ENCODE measurements at places on chromosomes 4 and X.

DNA sequence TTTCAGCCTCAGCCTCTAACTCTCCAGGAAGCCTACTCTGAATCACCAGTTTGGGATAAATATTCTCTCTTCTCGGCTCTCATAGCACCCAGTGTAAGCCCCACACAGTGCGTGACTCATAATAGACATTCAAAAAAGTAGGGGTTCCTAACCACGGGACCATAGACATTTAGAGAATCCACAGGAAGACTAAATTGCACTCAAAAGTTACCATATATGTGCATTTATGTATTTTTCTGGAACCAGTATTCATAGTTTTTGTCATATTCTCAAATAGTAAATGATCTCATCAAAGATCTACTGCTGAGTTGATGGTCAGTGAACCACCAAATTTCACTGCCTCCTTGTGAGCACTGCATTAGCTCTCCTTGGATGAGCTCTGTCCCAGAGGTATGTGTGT lies 625.7 kb downstream of the SMARCA1 start:
- no peak for DNase-seq

DNA sequence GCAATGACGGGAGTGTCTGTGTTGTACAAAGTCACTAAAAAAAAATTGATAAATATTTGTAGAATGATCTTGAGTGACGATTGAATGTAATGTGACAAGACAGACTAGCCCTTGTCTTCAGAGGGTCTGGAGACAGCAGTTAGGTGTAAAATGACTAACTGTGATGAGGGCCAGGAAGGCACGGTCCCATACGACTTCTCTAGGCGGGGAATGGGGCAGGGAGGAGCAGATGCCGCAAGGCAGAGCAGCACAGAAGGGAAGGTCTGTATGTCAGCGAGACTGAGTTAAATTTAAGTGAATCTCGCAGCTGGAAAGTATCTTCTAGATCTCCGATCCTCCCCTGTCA lies 405 bp downstream of the CENPE start:
- no peak for DNase-seq

DNA sequence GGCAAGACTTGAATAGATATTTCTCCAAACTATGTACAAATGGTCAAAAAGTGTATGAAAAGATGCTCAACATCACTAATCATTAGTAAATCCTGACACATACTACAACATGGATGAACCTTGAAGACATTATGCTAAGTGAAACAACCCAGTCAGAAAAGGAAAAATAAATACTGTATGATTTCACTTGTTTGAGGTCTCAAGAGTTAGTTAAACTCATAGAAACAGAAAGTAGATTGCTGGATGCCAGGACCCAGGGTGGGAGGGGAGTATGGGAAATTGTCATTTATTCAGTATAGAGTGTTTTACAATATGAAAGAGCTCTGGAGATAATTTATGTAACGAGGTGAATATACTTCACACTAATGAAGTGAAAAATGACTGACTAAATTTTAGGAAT lies 32.4 kb downstream of the PRMT9 start:
- no peak for DNase-seq

DNA sequence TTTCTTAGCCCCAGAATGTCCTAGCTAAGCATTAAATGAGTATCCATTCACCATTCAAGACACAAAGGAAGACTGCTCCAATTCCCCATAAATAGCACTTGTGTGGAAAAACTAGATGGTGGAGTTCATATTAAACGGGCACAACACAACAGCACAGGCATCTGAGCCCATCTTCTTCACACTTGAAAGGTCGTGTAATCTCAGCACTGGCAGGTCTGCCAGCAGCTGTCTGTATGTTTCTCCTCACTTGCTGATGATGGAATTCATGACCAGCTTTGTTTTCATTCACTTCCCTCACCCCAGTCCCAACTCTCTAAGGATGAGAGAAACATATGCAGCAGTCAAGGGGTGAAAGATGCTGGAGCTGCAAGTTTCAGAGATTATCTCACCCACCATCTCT lies 148.7 kb downstream of the AFAP1 start:
- no peak for DNase-seq

- DNase-seq, result no peak
Measured at GRCh38 chr4:35399912-35400311, 844.4 kb downstream of the ARAP2 start.

GRCh38 chr4:106851726-106852125 lies 184.4 kb downstream of the DKK2 start:
- DNase-seq, result no peak

DNA sequence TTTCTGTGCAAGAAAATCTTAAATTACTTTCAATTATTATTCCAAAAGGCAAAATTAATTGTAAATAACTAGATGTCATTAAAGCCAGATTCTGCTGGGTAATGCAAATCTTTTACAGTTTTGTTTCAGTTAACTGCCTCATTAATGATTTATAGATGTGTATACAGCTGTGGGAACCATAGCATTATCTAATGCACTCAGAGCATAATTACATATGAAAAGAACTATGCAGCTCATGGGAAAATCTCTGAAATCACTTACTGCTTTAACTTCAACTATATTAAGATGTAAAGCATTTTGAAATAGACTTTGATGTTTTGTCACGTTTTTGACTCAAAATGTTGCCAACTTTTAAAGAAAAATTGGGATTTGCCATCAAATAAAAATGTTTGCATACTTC lies 630.3 kb upstream of the KLHL4 start:
- peak; percentile 30 for DNase-seq

DNA sequence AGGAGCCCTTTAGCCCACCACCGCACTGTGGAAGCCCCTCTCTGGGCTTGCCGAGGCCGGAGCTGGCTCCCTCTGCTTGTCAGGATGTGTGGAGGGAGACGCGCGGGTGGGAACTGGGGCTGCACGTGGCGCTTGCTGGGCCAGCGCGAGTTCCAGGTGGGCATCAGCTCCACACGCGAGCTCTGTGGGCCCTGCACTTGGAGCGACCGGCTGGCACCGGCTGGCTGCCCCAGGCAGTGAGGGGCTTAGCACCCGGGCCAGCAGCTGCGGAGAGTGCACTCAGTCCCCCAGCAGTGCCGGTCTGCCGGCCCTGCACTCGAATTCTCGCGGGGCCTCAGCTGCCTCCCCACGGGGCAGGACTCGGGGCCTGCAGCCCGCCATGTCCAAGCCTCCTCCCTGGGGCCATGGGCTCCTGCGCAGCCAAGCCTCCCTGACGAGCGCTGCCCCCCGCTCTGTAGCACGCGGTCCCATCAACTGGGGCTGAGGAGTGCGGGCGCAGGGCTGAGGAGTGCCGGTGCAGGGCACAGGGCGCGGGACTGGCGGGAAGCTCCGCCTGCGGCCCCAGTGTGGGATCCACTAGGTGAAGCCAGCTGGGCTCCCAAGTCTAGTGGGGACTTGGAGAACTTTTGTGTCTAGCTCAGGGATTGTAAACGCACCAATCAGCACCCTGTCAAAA lies 93.6 kb downstream of the DTHD1 start:
- no peak for DNase-seq

- DNase-seq, result no peak
Measured at GRCh38 chrX:72466493-72466892, 106.2 kb downstream of the HDAC8 start.

DNA sequence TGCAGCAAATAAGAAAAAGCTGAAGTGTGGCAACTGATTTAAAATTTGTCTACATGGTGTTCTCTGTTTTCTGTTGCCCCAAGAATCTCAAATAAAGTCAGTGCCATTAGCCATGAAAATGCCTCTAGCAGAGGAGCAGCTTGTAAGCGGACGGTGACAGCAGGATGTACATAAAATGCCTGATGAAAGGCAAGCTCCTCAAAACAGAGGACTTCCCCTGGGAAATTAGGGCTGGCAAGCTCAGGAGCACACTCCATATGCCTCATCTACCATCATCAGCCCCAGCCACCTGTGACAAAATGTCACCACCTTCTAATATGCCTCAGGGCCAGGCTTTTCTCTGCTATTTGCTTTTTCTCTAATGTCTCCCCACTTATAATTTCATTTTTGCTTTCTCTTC lies 54.5 kb downstream of the ASB9 start:
- DNase-seq, result no peak

DNA sequence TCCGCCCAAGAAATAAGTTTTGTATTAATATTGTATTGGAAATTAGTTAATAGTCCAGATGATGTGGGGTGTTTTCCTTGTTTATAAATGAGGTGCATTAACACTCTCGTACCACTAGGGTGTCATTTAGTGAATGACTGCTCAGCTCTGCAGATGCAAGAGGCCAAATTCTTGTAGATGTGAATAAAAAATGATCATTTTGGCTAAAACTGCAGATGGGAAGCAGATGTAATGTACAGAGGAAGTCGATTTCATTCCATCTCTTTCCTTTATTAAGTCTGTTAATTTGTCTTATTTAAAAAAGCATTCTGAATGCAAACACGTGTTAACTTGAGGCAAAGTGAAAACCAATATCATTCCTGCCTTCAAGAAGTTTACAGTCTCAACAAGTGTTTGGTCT lies 108.1 kb downstream of the DHX15 start:
- no peak for DNase-seq

GRCh38 chr4:184994010-184994622 lies 24.2 kb upstream of the HELT start:
- no peak for DNase-seq

DNA sequence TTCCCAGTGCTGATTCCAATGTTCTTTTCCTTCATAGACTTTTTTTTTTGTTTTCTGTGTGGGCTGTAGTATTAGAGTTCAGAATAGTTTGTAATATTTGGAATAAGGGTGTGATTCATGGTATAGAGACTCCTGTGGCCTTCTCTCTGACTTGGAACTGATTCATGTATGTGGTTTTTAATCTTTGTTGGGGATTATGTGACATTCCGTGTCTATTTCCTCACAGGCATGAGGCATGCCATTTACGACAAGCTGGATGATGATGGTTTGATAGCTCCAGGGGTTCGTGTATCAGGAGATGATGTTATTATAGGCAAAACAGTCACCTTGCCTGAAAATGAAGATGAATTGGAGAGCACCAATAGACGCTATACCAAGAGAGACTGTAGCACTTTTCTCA lies 44.4 kb downstream of the POLR2B start:
- no peak for DNase-seq

- DNase-seq, result no peak
Measured at GRCh38 chrX:151538190-151539122, 25.0 kb upstream of the PASD1 start.

DNA sequence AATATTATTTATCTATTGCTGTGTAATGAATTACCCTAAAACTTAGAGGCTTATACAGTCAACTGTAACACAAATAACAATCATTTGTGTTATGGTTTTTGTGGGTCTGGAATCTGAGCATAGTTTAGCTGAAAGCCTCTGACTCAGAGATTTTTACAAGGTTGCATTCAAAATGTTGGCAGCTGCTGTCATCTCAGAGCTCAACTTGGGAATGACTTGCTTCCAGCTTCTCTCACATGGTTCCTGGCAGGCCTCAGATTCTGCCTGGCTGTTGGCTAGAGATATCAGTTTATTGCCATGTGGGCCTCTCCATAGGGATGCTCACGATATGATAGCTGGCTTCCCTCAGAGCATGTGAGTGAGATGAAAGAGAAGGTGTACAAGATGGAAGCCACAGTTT lies 70.2 kb upstream of the BRWD3 start:
- no peak for DNase-seq

- DNase-seq, result no peak
Measured at GRCh38 chr4:37682701-37683401, 3.3 kb downstream of the RELL1 start.

Measured in NCI-H146 (cell line).